Frontal cortex (tissue), 4 donors: ENCODE measurements at places on chromosomes 3 and 15.

GRCh38 chr3:50805321-50805720, 130.6 kb downstream of the DOCK3 start:
- no peak for DNase-seq

- peak; percentile 70 for DNase-seq
These were observed 613.4 kb downstream of the MCTP2 start for GRCh38 chr15:94844538-94845389.

GRCh38 chr3:64739971-64740631, 52.3 kb upstream of the ADAMTS9 start:
- DNase-seq = no peak

DNA sequence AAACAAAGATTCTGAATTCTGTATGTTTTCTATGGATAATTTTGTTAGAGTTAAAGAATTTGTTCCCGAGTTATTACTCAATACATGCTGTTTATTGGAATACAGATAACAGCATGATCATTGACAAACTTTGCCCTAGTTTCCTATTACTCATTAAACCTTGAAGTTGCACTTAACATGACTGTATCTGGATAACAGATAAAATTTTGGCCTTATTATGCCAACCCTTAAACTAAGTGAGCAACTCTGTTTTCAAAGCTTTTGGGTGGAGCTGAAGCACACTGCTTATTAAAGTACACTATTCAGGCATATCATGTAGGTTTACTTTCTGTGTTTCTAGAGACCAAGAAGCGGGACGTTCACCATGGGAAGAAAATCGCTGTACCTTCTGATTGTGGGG, at the start of gene AADAC:
AADAC (plus strand) TSS at position 318 of the 400 bp plus-strand sequence; CDS start at position 365, 47 bp downstream.
- DNase-seq = no peak

- DNase-seq = no peak
These were observed 79.4 kb downstream of the POLR2M start for GRCh38 chr15:57785959-57786358.

DNA sequence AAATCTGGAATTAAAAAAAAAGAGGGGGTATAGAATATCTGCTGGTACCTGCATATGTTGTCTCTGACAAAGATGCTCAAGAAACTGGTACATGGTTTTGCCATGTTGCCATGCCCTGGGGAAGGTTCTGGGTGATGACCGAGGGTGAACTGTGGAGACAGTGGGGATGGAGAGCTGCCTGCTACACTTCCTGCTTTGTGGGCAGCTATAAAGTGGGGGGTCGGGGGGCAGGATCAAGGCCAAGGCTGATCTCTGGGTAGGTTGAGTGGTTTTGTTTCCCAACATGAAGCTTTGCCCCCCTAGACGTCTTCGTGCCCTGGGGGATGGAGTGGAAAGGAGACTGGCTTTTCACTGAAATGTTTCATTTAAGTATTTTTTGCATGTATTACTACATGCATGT, 74.6 kb downstream of the IQSEC1 start:
- DNase-seq = no peak

GRCh38 chr3:128572013-128572412, 78.6 kb downstream of the RPN1 start:
- DNase-seq = no peak

DNA sequence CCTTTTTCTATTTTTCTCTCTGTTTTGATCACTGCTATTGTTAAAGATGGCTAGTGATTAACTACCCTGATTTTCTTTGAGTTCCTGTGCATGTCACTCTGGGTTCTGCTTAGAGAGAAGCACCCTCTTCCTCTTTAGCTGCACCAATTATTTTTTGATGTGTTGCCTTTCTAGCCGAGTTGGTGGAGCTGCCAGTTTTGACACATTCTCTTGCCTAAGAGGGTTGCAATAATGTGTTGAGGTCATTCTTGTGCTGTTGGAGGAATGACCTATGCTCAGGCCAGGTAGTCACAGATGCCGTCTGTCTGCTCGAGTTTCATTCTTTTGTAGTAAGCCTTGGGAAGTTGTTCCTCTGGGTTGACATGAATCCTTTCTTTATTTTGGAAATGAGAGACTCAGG, 84.6 kb upstream of the DPH6 start:
- DNase-seq = no peak

DNA sequence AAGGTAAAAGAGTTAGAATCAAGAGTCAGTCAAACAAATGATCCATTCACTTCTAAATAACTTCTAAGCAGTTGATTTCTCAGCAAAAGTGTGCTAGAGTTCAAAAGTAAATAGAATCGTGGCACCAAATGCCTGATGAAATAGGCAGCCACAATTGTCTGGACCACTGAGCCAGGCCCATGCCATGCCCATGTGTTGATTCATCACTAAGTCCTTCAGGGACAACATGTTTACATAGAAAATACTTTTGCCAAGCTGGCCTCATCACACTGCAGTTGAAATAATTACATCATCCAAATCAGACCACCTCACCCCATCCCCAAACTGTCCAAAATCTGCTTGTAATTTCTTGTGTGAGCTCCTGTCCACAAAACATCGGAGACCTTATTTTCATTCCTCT, 216.3 kb downstream of the IGSF11 start:
- no peak for DNase-seq

DNA sequence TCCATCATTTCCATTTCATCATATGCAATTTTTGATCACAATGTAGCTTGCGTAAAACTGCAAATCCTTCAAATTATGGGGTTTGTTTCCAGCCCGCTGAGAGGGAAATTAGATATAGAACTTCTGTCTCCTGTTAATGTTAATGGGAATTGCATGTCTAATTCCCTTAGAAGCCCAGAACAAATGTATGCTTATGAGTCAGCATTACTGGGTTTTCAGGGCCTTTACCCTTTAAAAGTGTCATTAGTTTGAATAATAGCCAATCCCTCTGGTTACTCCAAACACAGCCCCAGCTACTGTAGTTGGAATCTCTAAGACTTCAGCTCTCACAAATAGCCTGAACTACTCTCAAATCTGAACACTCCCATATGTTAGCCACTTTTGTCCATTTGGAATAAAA, 439.4 kb downstream of the C3orf38 start:
- DNase-seq = no peak

- DNase-seq = no peak
These were observed 143.9 kb downstream of the TLE3 start for GRCh38 chr15:69953816-69954215.

DNA sequence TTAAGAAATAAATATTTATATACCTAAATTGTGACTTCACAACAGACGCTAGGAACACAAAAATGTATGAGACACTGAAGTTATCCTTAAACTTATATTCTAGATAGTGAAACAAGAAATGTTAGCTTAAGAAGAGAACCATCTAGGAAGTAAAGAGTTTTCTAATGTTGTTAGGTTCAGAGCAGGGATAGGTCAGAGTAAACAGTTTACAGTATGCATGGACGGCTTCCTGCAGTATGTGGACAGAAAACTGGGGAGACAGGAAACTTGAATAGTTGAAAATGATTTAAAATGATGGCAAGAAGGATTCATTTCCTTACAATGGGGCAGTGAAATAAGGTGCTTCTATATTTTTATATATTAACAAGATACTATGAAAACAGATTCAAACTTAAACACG, 449.8 kb downstream of the MAGI1 start:
- no peak for DNase-seq

- DNase-seq = no peak
These were observed 141.6 kb downstream of the DNAJB8 start for GRCh38 chr3:128324911-128325592.

- no peak for DNase-seq
These were observed 123.6 kb upstream of the BHLHE40 start for GRCh38 chr3:4855676-4856075.

DNA sequence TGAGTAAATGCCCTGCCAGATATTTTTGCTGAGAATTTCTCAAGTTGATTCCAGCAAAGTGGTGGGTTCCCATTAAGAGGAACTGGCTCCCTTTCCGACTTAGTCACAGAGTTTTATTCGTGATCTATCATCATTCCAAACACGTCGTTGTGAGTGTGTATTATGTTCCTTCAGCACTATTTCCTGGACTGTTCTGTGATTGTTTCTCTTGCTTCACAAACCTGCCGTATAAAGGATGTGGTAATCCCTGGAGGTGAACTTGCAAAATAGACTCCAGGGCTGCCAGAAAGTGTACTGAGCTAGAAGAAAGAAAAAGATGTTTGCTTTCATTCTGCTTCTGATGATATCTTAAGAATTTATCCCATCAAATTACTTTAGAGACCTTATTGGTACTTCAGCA, 14.5 kb upstream of the CAPN3 start:
- DNase-seq = no peak

DNA sequence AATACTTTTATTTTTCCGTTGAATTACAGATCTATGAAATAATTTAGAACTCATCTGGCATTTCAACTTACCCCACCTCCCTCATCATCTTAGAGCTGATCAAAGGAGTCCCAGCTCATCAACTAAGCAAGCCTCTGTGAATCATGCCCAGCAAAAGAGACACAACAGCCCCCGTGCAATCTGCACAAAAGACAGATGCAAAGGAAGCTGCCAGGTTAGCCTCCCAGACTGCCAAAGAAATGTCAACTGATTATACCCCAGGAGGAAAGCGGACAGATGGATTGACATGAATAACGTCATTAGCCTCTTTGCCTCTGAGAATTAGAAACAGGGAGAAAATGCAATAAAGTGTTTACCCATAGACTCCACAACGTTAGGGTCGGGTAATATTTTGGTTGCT, 75.0 kb downstream of the GABRB3 start:
- no peak for DNase-seq

DNA sequence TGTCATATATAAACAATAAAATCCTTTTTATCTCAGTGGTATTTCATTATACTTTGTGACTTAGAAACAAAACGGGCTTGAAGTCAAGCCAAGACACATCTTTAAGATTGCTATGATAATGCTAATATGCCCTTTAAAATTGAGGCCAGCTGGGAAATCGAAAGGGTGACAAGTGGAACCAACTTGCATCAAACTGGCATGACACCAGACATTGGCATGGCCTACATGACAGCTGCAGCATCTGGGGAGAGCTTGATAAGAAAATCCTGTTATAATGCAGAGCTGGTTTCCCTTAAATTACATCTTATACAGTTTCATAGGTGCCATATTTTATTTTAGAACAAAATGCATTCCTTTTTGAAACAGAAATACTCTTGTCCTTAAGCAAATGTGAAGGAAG, 325.2 kb downstream of the ZBBX start:
- no peak for DNase-seq

DNA sequence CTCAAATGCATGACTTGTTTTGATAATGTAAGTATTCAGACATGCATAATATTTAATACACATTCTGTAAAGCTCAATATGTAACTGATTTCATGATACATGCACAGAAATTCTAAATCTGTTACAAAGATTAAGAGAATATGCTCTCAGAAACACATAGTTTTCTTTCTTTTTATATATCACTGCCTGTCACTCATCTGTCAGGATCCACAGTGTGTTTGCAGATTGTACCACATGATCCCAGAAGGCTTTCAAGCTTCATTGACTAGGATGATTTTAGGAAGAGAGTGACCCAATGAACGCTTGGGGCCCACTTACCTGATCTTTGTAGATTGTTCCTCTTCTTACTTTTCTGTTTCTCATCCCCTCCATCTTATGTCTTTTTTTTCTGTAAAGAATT, 261.9 kb downstream of the CACNA2D3 start:
- no peak for DNase-seq

DNA sequence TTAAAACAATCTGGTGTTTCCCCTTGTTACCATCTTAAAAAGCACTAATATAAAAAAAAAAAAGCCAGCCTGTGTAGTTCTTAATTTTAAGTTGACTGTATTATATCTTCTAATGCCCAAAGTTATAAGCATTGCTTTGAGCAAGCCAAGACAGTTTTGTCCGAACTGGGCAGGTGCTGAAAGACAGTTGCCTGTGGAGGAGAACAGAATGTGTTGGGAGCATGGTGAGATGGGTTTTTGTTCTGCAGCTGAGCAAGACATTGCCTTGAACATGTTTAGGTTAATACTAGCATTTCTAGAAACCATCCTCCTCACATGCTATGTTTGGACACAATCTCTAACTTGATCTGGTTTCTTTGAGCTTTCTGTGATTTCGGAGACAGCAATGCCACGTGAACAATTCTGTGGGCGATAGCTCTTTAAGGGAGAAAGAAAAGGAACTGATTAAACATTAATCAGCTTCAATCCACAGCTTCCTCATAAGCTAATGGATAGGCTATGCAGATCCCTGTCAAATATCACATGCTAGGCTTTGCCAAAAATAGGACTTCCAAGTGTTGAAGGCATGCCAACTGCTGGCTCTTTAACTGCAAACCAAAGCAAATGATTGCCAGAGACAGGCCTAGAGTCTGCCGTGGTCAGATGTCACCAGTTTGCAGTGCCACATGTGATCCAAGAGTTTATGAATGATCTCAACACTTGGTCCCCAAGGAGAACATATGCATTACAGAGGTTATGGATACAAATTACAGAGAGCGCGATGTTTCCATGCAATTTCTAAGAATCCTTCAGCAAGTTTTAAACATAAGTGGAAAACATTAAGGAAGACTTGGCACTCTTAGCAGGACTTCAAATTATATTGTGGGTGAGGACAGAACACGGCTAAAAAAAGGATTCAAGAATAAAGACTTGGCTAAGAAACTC, 428.1 kb downstream of the ROBO2 start:
- DNase-seq = no peak

- no peak for DNase-seq
These were observed 50.6 kb downstream of the IQSEC1 start for GRCh38 chr3:13022348-13023234.

- no peak for DNase-seq
These were observed 4.4 kb upstream of the ACAP2 start for GRCh38 chr3:195447201-195447600.

DNA sequence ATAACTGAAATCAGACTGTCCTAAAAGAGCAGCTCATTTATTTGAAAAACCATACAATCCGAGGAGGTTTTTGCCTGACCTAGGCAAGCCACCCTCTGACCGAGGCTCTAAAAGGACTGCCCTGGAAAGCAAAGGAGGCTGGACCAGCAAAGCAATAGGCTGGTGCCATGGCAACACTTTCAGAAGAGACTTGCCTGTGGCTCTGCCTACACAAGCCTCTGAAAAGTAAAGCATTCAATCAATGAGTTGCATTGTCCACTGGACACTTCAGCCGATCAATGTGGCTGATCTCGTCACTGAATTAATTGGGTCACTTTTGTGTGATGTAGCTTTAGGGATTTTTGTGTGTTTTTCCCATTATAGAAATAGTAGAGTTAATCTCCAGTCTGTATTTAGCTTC, 99.1 kb upstream of the SEMA6D start:
- DNase-seq = no peak

DNA sequence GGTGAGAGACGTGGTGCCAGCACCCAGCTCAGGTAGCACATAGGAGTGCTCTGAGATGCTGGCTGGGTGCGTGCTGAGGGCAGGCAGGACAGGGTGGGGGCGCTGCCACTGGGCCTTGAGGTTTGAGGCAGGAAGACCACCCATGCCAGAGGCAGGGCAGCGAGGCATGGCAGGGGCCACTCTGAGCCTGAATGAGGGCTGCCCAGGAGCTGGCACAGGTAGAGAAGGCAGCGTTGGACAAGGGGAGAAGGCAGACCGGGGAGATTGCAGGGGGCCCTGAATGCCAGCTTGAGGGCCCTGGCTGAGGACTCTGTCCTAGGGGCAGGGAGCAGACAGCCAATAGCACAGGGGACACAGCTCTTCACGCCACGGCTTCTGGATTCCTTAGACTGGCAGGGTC, 50.2 kb downstream of the ADAMTS7 start:
- DNase-seq = no peak

- no peak for DNase-seq
These were observed 33.3 kb downstream of the PLD1 start for GRCh38 chr3:171776839-171777583.
